ENCODE measurements at places on chromosomes 16 and 17.

DNA sequence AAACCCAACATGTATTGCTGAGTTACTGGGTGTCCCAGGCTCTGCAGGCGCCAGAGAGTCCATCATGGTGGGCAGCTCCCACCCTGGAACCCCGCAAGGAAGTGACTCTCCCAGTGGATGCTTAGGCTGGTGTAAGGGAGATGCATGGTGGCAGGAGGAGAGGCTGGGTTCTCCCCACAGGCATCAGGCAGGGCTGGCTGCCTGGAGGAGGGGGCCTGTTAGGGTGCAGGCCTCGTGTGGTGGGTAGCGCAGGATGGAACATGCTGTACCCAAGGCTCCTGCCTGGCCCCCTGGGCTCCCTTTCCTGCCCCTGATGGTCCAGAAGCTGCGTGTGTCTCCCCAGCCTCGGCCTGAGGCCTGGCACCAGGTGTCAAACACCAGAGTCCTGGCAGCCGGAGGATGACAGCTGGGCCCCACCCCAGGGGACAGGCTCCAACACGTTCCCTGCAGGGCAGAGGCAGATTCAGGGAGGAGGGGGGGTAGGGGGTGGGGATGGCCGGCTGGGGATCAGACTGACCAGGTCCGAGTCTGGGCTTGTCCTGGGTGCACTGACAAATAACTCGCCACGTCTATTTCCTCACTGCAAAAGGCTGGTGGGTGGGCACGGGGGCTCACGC, 40.2 kb upstream of the CIBAR2 start:
- peak; percentile 55 for DNase-seq

- DNase-seq = no peak
Observed at GRCh38 chr16:56912746-56913708, 18.9 kb upstream of the HERPUD1 start.

- no peak for DNase-seq
Observed at GRCh38 chr17:9968008-9968407, 62.9 kb upstream of the RCVRN start.

GRCh38 chr17:6523330-6523729, 33.0 kb downstream of the PITPNM3 start:
- no peak for DNase-seq

GRCh38 chr16:25038239-25038954, 23.2 kb upstream of the ARHGAP17 start:
- DNase-seq = no peak

DNA sequence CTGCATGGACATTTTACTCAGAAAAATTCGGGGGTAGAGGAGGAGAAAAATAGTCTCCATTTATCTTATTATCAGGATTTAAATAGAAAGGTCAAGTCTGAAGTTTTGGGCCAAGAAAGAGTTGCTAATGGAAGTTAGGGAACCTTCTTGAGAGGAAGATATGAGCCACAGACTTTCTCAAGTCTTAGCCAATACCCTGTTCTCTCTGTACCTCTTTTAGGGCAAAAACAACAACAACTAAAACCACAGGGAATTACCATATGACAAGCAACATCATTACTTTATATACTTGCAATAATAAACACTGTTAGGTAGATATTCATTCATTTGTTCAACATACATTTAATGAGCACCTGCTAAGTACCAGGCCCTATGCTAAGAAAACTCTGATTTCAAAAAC, 282.2 kb upstream of the CDH5 start:
- no peak for DNase-seq

DNA sequence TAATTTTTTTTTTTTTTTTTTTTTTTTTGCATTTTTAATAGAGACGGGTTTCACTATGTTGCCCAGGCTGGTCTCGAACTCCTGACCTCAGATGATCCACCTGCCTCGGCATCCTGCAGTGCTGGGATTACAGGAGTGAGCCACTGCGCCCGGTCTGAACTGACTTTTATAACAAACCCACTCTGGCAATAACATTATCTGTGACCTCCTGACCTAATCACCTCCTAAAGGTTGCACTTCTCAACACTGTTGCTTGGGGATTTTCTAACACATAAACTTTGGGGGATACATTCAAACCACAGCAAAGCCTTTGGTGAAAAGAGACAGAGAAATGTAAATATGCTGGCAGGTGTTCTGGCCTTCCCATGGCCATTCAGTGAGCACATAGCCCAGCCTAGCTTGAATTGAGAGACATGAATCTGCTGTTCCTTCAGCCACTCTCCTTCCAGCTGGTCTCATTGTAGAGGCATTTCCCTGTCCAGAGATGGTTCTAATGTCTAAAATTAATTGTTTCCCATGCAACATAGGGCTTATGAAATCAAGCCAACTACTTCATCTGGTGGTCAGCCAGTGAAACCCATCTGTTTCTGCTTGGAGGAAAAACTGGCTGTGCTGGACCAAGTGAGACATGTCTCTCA, 28.3 kb downstream of the LYRM1 start:
- DNase-seq = peak; percentile 94

- no peak for DNase-seq
Observed at GRCh38 chr17:33109336-33110072, 117.9 kb downstream of the SPACA3 start.

- DNase-seq = no peak
Observed at GRCh38 chr17:56262803-56263202, 109.5 kb downstream of the ANKFN1 start.

- no peak for DNase-seq
Observed at GRCh38 chr17:78892936-78893379, 10.0 kb downstream of the CEP295NL start.

GRCh38 chr17:44345454-44346026, 438 bp downstream of the GRN start:
- DNase-seq = peak; percentile 92

GRCh38 chr17:3665834-3666233, 2.5 kb downstream of the TAX1BP3 start:
- no peak for DNase-seq

GRCh38 chr16:10036956-10037355, 145.3 kb downstream of the GRIN2A start:
- no peak for DNase-seq

GRCh38 chr16:89358030-89359005, 132.0 kb downstream of the ANKRD11 start:
- no peak for DNase-seq
